Effector CD8-positive, alpha-beta T cell (primary cell): ENCODE measurements at places on chromosomes 7 and 10.

- DNase-seq = no peak
Observed at GRCh38 chr7:44736896-44737295, 11.8 kb upstream of the ZMIZ2 start.

GRCh38 chr10:115606086-115606485, 512.9 kb downstream of the ATRNL1 start:
- DNase-seq = no peak

GRCh38 chr10:1579141-1579491, 158.2 kb downstream of the ADARB2 start:
- DNase-seq = no peak

GRCh38 chr7:150412016-150412415, 32.9 kb downstream of the ZNF775 start:
- no peak for DNase-seq

- DNase-seq = no peak
Observed at GRCh38 chr7:108071551-108071950, 58.6 kb downstream of the LAMB4 start.

DNA sequence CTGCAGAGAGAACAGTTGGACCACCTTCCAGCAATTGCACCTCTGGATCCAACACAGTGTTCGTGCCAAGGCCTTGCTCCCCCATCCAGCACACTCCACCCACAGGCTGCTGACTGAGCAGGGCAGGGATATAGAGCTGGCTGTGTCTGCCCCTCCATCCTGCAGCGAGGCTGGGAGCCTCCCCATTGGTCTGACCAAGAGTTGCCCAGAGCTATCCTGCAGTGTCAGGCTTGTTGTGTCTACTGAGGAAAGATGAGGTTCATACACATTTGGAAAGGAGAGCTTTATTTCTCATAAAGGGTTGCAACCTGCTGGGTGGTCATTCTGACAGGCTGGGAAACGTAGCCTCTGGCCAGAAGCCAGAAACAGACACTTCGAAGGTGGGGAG, 27.1 kb downstream of the PRF1 start:
- DNase-seq = no peak
